ENCODE measurements at places on chromosomes 5 and 9.
A peak's percentile ranks its signal among the peaks of the same experiment; 100 is the strongest.

- no peak for DNase-seq
Measured at GRCh38 chr5:62643556-62644451, 65.2 kb downstream of the LRRC70 start.

DNA sequence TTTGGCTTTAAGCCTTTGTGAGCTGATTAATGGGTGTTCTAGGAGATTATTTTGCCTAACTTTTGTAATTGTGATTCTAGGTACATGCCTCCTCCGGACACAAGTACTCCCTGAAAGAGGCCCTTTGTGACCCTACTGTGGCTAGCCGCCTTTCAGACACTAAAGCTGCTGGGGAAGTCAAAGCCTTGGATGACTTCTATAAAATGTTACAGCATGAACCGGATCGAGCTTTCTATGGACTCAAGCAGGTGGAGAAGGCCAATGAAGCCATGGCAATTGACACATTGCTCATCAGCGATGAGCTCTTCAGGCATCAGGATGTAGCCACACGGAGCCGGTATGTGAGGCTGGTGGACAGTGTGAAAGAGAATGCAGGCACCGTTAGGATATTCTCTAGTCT is 13.6 kb downstream of the ITGA1 start:
- DNase-seq, result no peak

DNA sequence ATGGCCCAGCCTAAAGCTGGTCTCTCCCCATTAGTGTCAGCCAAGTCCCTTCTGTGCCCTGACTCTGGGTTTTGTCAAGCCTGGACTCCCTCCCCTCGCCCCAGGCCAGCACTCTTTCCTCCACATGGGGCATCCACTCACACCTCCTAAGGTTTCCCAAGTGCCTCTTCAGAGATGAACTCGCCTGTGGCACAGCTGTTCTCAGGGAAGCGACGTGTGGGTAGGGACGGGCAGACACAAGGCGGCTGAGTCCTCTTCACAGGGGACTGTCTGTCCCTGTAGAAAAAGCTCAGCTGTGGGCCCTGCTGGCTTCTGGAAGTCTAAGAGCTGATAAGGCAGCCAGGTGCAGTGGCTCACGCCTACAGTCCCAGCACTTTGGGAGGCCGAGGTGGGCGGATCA is 78.5 kb downstream of the CACNA1B start:
- no peak for DNase-seq

DNA sequence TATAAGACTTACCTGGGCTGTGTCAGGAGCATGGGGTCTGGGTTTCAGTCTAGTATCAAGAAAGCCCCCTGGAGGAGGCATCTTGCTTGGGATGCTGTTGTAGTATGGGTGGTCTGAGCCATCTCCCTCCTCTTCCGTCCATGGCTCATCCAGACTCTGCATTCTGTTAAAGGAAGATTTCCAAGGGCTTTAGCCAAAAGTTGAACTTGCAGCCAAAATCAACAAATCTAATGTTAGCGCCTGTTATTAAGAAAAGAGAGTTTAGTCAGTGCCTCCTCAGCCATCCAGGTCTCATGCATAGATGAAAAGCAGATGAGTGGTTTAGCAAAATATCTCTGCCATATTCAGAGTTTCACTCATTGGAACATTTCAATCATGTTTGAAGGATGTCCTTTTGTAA is 55.6 kb downstream of the S1PR3 start:
- no peak for DNase-seq

GRCh38 chr5:73960426-73960825 is 334.4 kb downstream of the ARHGEF28 start:
- DNase-seq, result no peak

DNA sequence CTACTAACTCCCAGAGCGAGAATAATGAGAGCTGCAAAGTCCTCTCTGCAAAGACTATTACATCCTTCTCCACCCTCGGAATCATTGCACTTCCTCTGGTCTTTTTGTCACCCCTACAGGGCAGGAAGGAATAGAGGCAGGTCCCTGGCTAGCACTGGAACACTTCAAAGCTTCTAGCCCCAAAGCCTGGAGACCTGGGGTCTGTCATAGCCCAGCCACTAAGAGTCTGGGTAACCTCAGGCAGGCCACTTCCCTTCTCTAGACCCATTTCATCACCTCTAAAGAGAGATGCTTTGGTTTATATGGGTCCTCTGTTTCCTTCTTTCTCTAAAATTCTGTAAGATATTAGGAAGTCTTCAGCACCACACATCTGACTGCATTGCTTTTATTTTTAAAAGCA is 6.7 kb downstream of the ADRB2 start:
- no peak for DNase-seq

DNA sequence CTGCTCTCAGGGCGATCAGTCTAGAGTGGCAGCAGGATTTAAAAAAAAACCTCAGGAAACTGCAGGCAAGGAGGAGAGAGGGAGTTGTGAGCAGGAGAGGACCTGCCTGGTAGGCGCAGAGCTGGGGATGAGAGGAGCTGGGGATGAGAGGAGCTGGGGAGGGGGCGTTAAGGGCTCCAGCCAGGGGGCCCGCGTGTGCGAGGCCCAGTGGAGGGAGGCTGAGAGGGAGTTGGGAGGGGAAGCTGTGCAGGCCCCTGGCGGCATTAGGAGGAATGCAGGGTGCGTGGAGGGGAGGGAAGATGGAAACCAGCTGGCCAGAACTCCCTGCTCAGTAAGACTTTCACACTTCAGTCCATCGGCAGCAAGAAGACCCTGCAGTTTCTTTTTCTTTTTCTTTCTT is 45.2 kb upstream of the HMCN2 start:
- DNase-seq, result no peak

DNA sequence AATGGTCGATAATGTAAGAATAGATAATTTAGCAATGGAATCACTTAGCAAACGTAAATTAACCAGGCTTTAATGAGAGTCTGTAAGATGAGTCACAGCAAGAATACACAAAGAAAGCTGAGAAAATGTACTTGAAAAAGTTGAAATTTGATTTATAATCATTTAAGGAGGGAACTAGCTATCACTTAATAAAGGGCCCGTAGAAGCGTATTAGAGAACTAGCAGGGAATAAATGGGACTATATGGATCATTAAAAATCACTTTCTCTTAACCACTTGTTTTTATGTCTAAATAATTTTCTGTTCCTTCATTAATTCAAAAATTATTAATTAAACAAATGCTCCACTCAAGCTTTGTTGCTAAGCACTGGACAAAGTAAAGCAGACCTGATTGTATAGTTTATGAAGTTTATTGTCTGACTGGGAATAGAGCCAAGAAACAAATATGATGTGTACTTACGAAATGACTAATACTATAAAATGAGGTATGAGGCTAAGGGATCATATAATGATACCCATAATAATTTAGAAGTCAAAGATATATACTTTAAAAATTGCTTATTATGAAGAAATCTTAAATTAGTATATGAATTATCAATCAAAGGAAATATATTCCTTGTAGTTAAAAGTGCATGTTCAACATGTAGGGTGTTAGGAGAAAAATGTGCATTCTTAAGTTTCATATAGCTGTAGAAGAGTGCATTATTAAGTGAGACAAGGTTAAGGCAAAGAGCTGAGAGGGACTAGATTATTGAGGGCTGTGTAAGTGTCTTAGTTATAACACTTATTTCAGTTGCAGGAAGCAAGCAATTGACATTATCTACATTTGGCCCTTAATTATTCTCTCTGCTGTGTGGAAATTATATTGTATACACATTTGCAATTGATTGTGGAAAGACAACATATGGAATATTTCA is 196.8 kb downstream of the PRDM9 start:
- no peak for DNase-seq

DNA sequence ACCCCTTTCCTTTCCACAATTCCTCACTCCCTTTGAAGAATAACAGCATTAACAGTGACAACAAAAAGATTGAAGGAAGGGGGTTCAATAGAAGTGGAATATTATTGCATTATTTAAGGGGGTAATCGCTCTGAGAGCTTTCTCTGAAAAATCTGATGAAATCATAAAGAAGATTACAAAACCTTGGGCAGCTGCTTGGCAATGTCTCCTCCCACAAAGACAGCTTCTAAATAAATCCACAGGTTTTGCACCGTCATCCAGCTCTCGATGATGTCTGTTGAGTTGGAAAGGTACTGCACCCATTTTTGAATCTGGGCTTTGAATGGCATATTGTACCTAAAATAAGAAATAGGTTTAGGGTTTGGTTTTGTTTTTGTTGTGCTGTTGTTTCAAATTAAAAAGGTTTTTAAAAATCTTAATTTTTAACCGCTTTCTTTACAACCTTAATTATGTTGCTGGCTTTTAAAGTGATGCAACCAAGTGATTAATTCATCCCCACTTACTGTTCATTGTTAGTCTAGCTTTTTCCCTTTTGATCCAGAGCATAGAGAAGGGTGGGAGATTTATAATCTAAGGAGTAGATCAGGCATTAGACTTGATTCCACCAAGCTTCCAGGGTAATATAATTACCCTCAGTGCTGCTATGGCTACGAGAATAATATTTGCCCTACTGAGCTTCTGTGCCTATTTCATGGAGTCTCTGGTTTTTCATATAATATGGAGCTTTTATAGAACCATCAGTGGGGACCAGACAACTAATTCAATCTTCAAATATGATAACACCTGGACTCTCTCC is 85.0 kb downstream of the DNAH5 start:
- DNase-seq, result no peak

DNA sequence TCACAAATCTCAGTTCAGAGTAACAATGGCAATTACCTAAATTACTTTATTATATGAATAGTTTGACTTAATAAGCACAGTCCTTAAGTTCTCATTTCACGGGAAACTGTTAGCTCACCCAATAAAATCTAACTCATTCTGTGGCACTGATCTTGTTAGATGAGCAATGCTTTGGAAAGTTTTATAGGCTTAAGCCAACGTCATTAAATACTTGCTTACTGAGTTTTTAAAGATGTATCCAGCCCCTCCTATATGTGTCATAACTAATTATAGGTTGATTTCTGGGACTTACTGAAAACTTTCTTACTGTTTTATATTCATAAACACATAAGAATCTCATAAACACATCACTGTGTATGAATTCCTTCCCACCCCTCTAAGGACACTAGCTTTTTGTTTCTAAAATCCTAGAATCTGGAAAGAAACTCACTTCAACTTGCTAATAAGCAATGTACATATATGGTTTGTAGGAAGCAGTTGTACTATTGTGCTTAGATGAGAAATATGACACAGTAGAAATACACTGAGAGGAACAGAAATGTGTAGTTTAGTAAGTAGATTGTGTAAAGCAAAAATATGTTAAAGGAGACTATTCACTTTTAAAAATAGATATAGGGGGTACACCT is 14.1 kb upstream of the MARCOL start:
- no peak for DNase-seq

GRCh38 chr5:95822043-95822541 is 434 bp downstream of the GLRX start:
- DNase-seq, result no peak

- DNase-seq, result peak; percentile 18
Measured at GRCh38 chr5:150001660-150002486, 1.3 kb downstream of the HMGXB3 start.

- no peak for DNase-seq
Measured at GRCh38 chr9:89525446-89526374, 27.8 kb upstream of the SEMA4D start.

GRCh38 chr5:63164838-63165535 is 586.4 kb downstream of the LRRC70 start:
- no peak for DNase-seq

DNA sequence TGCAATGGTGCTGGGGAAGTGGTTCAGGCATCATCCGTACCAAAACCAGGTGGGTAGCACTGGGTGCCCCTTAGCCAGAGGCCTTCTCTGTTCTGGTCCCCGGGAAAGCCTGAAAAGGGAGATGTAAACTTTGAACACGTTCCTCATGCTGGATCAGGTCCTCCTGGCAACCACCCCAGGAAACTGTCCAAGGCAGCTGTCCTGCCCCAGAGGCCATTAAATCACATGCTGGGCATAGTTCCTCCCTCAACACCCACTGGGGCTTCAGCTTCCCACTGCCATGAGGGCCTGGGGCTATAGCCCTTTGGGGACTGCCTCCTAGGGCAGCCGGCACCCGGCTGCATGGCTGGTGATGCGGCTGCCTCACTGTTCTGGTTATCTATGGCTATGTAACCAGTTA is 228.9 kb upstream of the MVB12B start:
- no peak for DNase-seq

DNA sequence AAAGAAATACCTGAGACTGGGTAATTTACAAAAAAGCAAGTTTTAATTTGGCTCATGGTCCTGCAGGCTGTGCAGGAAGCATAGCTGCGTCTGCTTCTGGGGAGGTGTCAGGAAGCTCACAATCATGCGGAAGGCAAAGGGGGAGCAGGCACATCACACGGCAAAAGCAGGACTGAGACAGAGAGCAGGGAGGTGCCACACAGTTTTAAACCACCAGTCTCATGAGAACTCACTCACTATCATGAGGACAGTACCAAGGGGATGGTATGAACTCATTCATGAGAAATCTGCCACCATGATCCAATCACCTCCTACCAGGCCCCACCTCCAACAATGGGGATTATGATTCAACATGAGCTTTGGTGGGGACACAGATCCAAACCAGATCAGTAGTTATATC is 96.2 kb downstream of the OSTF1 start:
- DNase-seq, result no peak

GRCh38 chr9:37264539-37264938 is 144.2 kb downstream of the ZCCHC7 start:
- no peak for DNase-seq

GRCh38 chr5:58622936-58623871 is 40.3 kb downstream of the RAB3C start:
- DNase-seq, result no peak

DNA sequence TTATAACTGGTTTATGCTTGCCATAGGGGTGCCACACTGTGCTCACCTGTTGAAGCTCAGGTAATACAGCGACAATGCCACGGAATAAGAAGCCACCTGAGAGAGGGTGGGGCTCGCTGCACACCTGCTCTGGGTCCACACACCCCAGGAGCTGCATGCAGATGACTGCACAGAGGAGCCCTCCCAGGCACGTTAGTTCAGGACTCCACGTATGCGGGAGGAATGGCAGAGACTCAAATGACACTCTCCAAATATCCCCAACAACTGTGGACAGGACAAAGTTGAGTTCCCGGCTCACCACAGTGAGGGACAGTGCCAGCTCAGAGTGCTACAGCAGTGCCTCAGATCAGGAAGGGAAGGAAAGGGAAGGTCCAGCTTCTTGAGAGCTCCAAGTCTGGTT is 5.8 kb upstream of the FCN1 start:
- DNase-seq, result no peak

- DNase-seq, result no peak
Measured at GRCh38 chr5:33433303-33434240, 7.2 kb upstream of the TARS1 start.

- DNase-seq, result no peak
Measured at GRCh38 chr9:121498150-121498486, 1.5 kb downstream of the GGTA1 start.

DNA sequence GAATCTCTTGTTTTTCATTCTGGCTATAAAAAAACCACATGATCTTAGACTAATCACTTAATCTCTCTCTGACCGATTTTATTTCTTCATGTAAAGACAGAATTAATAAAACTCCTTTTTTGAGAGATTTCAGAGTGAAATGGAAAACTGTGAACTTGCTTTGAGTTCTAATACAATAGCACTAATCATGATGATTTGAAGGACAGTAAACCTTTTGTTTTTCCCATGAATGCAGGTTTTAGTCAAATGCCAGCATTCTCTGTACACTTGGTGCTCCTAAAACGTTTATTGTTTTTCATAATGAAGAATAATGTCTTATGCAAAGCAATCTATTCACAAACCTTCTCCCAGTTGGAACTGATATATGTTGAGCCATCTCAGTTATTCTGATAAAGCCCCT is 86.8 kb downstream of the SLC24A2 start:
- no peak for DNase-seq

All from stimulated activated CD4-positive, alpha-beta T cell treated with anti-CD3 and anti-CD28 coated beads, Interleukin-1b, Interleukin-23, amount 100 ng/mL, for 4 hours (primary cell).